ENCODE measurements at places on chromosomes 13 and 19.

GRCh38 chr13:98958443-98958794 is 19.4 kb downstream of the DOCK9 start:
- no peak for DNase-seq

DNA sequence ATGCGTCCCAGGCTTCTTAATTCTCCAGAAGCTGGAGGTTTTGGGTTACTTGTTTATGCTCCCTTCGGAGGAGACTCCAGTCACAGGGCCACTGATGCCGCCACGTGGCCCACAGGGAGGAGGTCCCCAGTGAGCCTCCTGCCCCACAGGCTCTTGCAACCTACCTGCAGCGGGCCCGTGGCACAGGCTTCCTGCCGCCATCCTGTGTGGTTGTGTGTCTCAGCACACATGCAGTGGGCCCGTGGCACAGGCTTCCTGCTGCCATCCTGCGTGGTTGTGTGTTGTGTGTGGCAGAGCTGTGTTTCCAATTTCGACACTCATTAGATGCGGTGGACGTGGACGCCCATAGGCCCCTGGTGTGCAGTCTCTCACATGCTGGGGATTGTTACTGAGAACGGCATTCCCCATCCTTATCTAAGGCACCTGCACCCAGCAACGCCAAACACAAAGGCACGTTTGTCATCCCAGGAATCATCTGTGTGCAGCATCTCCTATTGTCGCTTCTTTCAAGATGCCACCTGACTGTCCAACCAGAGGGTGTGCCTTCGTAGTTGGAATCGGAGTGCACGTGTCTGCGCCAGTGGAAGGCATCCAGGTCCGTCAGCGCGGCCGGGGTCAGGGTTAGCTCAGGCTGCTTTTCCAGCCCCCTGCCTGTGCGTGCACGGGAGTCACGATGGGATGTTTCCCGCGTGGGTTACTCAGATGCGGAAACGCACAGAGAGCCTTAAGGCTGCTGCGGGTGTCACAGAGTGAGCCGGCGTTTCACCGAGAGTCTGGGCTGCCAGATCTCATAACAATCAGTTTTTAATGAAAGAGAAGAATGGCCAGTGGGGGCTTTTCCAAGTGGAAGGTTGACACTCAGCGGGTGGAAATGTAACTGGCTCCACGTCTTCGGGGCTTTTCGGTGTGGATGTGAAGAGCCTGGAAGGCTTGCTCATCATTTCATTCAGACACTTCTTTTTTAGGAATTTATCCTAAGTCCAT is 119.8 kb downstream of the ATP11A start:
- DNase-seq = no peak

DNA sequence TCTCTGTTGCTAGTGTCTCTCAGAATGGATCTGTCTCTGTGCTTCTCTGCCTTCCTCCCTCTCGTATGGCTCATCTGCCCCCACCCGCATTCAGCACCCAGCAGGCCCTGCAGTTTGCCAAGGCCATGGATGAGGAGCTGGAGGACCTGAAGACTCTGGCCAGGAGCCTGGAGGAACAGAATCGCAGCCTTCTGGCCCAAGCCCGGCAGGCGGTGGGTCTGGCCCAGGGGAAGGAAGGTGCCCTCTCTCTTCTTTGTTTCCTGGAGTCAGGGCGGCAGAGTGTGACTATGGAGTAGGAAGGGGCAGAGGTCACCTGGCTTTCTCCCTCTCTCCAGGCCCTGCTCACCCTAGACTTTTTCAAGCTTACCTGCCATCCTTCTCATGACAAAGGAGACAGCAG is 10.9 kb downstream of the KASH5 start:
- no peak for DNase-seq

DNA sequence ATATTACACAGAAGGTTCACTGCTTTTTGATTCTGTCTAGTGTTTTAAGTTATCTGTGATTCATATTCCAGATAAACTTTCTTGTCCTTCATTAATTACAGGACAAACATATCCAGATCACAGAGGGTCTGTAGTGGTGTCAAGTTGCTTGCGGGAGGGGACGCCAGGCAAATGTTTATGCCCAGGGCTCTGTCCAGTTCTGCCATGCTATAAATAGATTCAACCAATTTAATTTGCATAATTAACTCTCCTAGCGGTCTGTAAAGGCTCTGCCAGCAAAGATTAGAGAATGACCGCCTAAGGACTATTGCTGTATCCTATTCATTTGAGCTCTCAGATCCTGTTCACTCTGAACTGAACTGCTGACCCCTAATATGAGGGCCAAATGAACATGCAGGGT is 59.7 kb upstream of the TRPC4 start:
- no peak for DNase-seq

- no peak for DNase-seq
Measured at GRCh38 chr13:114226088-114226487, 8.6 kb upstream of the CDC16 start.

DNA sequence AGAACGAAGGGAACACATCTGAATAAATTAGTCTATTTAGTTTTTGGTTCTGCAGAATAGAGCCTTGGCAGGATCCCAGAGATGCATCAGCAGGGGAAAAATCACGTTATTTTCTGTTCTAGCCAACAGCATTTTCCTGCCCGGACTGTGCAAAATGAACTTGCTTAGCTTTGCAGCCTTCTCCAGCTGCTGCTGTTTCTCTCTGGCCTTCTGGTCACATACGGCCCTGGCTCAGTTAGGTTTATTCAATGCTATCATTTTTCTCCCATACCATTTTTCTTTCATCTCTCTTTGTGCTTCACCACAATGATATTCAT is 110.4 kb upstream of the KL start:
- DNase-seq = no peak

DNA sequence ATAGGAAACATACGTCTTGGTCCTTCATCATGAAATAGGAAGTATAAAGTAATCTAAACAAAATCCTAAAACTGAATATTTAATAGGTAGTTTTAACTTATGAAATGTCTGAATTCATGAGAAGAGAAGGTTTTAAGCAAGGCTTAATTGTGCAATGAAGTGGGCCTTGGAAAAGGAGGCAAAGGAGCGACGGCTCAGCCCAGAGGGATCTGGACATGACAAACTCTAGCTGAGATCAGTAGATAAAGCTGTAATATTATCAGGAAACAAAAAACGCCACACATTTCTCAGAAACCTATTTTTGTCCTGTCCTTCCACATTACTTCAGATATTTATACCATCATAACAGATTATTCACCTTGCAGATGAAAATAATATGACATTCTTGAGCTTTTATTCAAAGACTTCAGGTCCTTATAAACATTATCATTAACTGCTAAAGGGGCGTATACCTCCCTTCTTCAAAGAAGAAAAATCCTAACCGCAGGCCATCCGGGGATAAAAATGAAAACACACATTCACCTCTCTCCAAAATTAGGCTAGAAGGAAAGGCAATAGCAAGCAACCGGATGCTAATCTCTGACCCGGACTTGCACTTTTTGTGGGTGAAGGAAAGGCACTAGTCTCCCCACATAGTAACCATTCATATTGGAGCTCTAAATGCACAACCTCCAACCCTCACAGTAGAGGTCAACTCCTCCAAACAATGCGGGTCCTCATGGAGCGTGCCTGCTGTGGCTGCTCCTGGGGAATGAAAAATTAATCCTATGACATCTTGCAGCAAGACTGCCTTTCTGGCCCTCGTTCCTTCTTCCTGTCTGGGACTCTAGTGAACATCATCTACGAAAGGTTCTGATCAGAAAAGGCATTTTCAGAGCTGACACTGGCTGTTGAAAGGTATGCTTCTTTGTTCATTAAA is 108.8 kb downstream of the TBC1D4 start:
- DNase-seq = no peak

GRCh38 chr19:46944918-46945628 is 74.6 kb upstream of the NPAS1 start:
- DNase-seq = no peak

DNA sequence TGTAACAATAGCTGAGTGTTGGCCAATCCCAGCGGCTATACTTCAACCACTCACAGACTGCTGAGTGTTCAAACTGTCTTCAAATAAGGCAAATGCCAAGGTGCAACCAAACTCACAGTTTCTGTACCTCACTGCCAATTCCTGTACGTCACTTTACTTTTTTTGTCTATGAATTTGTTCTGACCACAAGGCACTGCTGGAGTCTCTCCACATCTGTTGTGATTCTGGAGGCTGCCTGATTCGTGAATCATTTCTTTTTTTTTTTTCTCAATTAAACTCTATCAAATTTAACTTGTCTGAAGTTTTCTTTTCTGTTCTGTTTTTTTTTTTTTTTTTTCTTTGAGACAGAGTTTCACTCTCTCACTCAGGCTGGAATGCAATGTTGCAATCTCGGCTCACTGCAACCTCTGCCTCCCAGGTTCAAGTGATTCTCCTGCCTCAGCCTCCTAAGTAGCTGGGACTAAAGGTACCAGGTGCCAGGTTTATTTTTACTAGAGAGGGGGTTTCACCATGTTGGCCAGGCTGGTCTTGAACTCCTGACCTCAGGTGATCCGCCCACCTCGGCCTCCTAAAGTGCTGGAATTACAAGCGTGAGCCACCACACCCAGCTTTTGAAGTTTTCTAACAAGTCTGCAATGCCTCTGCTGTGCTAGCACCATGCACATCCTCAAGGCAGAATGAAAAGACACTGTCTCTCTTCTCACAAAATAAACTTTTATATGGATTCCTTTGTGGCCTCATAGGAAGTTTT is 401.7 kb downstream of the IRS2 start:
- no peak for DNase-seq

GRCh38 chr13:112877066-112877465 is 91.9 kb upstream of the MCF2L start:
- DNase-seq = no peak

GRCh38 chr19:37251308-37252229 is 33.6 kb downstream of the ZNF383 start:
- no peak for DNase-seq

- no peak for DNase-seq
Measured at GRCh38 chr13:96710166-96710862, 284.0 kb downstream of the OXGR1 start.

GRCh38 chr13:99404005-99404755 is 97.0 kb upstream of the GPR183 start:
- DNase-seq = no peak

DNA sequence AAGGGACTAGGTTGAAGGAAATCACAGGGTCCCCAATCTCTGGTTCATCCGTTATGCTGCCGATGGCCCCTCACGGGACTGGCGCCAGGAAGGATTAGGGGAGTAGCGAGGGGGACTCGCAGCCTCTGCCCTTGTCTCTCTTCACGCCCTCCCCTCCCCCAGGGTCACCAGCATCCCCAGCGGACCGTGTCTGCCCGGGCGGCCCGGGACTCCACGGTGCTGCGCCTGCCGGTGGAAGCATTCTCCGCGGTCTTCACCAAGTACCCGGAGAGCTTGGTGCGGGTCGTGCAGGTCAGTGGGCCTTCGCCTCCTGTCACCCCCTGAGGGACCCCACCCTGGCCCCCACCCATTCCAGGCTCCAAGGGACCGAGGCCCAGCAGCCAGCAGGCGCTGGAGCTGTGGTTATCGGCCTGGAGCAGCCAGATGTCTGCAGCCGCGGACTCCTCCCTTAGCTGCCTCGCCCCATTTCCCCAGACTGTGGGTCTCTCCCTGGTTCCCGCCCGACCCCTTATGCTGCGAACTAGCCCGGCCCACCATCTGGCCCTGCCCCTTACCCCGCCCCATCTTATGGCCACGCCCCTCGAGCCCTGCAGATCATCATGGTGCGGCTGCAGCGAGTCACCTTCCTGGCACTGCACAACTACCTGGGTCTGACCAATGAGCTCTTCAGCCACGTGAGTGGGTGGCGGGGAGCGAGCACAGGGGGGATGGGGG is 5.4 kb downstream of the PNPLA6 start:
- peak; percentile 26 for DNase-seq

DNA sequence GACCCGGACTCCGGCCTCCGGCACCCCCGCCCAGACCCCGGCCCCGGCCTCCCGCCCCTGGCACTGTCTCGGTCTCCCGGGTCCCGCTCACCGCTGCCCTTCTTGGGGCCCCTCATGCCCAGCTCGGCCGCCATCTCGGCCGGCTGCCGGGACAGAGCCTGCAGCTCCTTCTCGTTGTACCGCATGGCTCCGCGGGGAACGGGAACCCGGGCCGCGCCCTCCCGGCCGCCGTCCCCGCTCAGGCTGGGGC is 140 bp downstream of the PLEKHJ1 start:
- DNase-seq = no peak

GRCh38 chr19:5857203-5858081 is 6.2 kb upstream of the FUT3 start:
- DNase-seq = no peak

GRCh38 chr19:11257846-11258380 is 4.4 kb downstream of the DOCK6 start:
- no peak for DNase-seq

DNA sequence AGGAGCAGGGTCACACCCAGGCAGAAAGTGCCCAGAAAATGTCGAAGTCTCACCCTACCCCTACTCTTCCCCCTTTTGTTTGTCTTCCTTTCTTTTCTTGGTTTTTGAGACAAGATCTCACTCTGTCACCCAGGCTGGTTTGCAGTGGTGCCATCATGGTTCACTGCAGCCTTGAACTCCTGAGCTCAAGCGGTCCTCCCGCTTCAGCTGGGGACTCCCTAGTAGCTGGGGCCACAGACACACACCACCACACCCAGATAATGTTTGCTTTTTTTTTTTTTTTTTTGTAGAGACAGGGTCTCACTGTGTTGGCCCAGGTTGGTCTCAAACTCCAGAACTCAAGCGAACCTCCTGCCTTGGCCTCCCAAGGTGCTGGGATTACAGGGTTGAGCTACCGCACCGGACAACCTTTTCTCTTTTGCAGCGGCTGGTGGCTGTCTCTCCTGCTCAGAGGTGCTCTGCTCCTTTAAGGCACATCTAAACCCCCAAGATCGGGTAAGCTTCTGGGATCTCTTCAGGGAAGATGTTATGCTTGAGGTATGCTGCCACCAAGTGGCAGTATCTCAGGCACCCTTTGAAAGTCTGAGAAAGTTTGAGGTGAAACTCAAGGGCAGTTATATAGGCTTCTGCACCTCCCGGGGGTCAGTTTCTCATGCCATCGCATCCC is 22.4 kb upstream of the EBI3 start:
- no peak for DNase-seq

DNA sequence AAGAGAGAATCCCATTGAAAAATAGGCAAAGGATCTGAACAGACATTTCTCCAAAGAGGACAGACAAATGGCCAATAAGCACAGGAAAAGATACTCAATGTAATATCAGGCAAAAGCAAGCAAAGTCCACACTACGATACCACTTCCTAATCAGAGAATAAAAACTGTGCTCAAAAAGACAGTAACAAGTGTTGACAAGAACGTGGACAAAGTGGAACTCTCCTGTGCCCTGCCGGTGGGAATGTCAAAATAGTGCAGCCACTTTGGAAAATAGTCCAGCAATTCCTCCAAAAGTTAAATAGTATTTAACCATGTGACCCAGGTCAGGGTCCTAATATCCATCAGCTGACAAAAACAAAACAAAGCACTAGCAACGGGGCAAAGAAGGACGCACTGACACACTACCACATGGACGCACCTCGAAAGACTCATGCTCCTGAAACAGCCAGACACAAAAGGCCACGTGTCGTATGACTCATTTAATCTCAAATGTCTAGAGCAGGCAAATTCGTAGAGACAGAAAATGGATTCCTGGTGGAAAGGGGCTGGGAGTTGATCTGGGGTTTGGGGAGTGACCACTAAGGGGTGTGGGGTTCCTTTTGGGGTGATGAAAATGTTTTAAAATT is 5.2 kb downstream of the MIER2 start:
- no peak for DNase-seq

Data from stimulated activated CD4-positive, alpha-beta T cell treated with anti-CD3 and anti-CD28 coated beads, Interleukin-4, amount 100 ng/mL, for 48 hours (primary cell).